ENCODE measurements at places on chromosomes 16 and 17.

- DNase-seq: no peak
Measured at GRCh38 chr16:3607161-3607560, 4.2 kb downstream of the SLX4 start.

GRCh38 chr16:70708366-70709246 lies 22.8 kb upstream of the MTSS2 start:
- no peak for DNase-seq

GRCh38 chr17:81329927-81330883 lies 35.1 kb upstream of the SLC38A10 start:
- no peak for DNase-seq

GRCh38 chr17:9557857-9558256 lies 17.8 kb downstream of the STX8 start:
- DNase-seq: no peak

GRCh38 chr17:18138065-18138749 lies 29.7 kb downstream of the MYO15A start:
- no peak for DNase-seq

- DNase-seq: no peak
Measured at GRCh38 chr16:48526058-48526957, 83.7 kb downstream of the N4BP1 start.

DNA sequence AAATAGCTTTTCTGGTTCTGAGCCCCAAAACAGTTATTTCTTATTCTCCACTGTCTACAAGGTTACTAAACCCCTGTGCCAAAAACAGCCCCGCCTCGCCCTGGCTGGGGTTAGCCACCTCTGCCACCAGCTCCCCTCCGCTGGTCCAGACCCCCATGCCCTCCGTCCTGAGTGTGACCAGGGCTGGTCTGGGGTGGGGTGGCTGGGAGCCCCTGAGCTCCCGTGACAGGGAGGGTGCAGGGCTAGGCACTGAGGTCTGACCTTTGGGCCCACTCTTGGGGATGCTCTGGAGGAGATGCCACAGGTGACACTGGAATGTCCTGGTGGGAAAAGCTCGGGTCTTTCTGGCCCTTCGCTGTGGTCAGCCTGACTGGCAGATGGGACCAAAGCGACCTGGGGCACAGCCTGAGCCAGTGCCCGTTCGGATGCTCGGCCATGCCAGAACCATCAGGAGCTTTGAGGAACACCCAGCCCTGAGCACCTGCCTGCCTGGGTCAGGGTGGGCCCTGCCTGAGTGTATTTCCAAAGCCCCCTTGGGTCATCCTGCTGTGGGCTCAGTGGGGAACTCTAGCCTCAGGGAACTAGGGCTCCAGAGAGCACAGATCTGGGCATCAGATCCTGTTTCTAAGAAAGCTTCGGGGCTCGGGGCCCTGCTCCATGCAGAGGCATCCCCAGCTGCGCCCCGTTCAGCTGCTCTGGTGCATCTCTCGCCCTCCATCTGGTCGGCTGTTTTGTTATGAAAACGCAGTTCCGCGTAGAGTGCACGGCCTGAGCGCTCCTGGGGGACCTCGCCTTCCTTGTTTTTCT lies 72.1 kb upstream of the GNG13 start:
- no peak for DNase-seq

DNA sequence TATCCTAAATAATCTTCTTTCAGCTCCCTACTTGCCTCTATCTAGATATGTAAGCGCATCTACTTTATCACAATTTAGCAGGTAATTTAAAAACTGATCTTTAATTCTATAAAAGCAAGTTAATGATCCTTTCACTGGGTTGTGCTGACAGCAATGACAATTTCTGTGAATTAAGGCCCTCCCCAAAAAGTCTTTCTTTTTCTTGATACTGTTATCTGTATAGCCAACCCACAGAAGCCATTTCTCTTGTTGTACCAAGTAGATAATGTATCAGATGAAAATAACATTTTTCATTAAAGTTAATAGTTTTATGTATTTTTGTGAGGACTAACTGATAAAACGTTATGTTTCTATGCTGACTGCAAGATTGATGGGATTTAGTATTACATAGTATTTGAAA lies 3.8 kb downstream of the ZPBP2 start:
- no peak for DNase-seq

DNA sequence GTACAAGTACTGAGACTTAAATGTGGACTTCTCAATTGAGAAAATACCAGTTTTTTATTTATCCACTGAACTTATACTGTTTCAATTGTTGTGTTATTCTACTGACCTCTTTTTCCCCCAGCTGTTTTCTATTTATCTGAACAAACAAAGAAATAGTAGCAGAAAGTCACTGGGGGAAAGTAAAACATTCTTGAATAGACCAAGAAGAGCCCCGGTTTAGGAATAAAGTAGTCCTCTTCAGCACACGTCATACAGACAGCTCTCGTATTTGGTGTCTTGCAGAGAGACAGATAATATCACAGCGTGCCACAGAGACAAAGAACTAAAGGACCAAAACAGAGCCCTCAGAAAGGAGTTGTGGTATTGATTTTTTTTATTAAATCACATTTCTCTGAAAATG lies 1159.1 kb upstream of the CDH8 start:
- DNase-seq: no peak

DNA sequence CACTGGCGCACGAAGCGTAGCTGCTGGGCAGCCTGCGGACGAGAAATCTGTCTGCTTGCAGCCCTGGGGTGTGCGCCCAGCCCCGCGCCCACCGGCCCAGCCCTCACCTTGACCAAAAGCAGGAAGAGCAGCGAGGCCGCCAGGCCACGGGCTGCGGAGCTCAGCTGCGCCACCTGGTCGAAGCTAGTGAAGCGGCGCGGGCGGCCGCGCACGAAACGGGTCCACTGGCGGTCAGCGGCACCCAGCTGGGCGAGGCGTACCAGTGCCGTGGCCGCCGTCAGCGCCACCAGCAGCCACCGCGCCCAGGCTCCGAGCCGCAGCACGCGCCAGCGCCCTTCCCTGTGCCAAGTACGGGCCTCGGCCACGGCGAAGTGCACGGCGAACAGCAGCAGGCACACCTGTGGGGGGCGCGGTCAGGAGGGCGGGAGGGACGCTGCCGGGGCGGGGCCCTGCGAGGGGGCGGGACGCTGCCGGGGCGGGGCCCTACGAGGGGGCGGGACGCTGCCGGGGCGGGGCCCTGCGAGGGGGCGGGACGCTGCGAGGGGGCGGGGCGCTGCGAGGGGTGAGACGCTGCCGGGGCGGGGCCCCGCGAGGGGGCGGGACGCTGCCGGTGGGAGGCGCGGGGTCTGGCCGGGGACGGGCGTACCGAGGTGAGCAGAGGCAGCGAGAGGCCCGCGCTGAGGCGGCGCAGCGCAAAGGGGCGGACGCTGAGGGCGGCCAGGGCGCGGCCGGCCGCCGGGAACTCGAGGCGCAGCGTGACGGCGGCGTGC lies 43.2 kb downstream of the TSC2 start:
- DNase-seq: peak; percentile 92

GRCh38 chr17:57006040-57006439 lies 28.1 kb downstream of the SCPEP1 start:
- no peak for DNase-seq

DNA sequence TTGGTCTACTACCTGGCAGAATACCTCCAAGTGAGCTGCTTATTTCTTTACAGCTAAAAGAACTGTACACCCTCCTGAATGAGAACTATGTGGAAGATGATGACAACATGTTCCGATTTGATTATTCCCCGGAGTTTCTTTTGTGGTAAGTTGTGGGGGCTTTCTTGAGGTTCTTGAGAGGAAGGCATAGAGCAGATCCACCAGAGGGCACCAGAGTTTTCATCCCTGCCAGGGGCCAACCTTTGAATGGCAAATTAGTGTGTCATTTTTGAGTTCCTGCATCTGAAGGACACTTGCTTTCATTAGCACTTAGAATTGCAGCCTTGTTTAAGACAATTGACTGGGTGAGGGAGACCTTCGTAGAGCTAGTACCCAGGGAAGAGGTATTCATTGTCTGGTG lies 35.0 kb downstream of the NMT1 start:
- no peak for DNase-seq

DNA sequence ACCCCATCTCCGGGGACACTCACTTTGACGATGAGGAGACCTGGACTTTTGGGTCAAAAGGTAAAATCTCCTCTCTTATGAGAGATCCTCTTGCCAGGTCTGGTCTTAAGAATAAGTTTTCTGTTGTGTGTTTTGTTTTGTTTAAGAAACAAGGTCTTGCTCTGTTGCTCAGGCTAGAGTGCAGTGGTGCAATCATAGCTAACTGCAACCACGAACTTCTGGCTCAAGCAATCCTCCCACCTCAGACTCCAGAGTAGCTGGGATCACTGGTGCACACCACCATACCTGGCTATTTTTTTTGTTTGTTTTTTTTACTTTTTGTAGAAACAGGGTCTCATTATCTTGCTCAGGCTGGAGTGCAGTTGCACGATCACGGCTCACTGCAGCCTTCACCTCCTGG lies 4.1 kb downstream of the MMP25 start:
- DNase-seq: no peak

DNA sequence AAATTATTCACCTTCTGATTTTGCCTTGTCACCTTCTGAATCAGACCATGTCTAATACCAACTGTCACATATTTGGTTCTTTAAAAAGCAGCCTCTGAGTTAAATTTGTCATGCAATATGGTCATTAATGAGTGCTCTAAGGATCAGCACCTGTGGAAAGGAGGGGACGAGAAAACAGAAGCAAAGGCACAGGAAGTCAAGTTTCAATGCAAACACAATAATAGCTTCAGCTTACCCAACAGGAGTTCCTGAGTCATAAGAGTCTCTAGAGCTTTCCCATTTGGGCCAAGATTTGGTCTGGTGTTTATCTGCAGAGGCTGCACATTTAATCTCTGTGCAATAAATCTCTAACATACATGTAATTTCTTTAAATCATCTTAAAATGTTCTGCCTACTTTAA lies 889.8 kb downstream of the CDH8 start:
- DNase-seq: no peak

DNA sequence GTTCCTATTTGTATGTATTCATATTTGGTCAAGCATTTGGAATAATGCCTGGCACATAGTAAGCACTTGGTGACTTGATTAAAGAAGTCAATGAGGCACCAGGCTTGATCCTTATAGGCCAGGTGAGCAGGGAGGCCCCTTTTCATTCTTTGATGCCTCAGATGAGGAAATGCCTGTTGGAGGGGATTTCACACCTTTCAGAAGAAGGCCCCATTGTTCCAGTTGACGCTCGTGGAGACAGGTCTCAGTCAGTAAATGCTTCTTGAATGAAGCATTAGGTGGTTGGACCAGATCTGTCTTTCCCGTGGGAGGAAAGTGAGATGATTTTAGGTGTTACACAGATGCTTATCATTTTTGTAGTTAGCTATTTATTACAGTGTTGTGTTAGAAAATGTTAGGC lies 13.0 kb downstream of the LCMT1 start:
- DNase-seq: no peak

DNA sequence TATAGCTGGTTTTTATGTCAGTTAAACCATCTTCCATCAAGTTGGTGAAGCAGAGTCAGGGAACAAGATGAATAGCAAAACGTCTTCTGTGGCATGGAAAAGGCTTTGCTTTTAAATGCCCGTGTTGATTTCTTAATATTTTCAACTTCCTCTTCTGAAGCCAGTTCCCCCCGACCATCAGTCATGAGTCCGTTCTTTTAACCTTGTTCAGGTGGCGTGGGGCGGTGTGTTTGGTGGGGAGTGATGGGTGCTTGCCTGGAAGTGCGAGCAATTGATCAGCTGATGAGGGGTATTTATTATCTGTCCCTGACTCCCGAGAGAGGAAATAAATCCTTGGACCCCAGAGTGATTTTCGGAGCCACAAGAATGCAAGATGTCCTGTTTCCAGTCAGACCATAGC lies 147.1 kb downstream of the WWOX start:
- DNase-seq: no peak

DNA sequence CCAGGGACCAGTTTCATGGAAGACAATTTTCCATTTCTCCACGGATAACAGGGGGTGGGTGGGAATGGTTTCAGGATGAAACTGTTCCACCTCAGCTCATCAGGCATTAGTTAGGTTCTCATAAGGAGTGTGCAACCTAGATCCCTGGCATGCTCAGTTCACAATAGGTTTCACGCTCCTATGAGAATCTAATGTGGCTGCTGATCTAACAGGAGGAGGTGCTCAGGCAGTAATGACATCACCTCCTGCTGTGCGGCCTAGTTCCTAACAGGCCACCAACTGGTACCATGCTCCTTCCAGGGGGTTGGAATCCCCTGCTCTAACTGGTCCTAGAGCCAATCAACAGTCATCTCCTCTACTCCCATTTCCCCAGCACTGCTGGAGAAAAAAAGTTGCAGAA lies 19.9 kb downstream of the TEX14 start:
- no peak for DNase-seq

DNA sequence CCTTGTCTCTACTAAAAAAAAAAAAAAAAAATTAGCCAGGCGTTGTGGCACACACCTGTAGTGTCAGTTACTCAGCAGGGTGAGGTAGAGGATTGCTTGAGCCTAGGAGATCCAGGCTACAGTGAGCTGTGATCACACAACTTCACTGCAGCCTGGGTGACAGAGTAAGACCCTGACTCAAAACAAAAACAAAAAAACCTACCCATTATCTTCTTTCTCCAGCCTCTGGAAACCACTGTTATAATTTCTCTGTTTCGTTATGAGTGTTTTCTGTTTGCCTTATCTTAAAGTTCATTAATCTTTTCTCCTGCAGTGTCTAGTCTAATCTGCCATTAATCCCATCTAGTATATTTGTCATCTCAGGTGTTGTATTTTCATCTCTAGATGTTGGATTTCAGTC lies 18.6 kb upstream of the CLTC start:
- DNase-seq: no peak

DNA sequence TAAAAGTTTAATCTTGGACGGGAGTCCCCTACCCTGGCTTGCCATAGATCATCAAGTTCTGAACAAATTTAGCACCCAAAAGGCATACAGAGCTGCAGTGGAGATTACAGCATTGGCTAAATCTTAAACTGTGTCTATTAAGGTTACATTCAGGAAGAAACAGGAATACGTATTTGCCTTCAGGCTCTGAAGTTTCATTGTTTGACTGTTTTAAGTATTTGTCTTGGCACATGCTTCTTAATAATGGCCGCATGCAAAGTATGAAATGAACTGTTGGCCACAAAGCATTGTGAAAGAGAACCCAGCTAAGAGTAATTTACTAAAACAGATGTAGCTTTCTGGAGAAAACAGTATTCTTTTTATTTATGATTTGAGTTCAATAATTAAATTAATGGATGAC lies 63.9 kb upstream of the CNEP1R1 start:
- DNase-seq: no peak

Measured in femur (tissue), 1 donor.